AG09309 (cell line): ENCODE measurements at places on chromosomes 5 and 9.

DNA sequence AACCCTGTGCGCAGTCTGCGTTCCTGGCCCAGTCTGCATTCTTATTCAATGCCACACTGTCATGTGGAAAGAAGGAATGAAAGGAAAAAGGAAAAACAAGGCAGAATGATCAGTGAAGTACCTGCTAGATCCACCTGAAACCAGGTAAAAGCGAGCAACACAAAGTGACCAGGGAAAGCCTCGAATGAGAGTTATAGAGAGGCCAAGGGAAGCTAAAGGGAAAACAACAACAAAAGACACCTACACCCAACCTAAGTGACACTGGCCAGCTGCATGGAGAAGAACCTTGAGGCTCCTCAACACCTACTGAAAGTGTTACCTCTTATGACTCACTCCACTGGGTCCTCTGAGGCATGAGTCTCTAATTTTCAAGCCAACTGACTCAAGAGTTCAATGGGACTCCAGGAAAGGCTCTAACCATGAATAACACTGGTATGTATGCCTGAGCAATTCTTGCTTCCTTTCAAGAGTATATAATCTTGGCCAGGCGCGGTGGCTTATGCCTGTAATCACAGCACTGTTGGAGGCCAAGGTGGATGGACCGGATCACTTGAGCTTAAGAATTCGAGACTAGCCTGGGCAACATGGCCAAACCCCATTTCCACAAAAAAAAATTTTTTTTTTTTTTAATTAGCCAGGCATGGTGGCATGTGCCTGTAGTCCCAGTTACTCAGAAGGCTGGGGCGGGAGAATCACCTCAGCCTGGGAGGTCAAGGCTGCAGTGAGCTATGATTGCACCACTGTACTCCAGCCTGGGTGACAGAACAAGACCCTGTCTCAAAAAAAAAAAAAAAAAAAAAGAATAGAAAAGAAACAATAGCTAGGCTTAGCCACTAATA lies 29.0 kb downstream of the MTMR12 start:
- DNase-seq, result no peak

DNA sequence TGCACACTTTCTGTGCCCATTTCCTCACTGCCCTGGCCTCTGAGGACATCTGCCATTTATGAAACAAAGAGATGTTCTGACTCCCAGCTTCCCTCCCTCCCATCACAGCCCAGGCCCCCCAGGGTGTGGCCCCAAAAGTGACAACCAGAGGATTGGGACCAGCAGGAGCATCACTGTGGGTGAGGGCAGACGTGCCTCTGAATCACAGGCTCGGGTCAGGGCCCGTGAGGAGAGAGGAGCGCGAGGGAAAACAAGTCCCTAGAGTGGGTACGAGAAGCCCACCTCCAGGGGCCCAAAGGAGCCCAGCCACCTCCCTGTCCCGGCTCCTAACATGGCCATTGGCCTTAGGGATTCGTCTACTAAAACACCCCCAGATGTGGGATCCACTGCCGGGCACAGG lies 138.0 kb upstream of the FSTL4 start:
- no peak for DNase-seq

- no peak for DNase-seq
Observed at GRCh38 chr5:31215236-31215635, 21.8 kb downstream of the CDH6 start.

GRCh38 chr5:19002111-19002510 lies 985.9 kb downstream of the CDH18 start:
- DNase-seq, result no peak

- no peak for DNase-seq
Observed at GRCh38 chr5:125877248-125877647, 546.0 kb upstream of the GRAMD2B start.

- DNase-seq, result no peak
Observed at GRCh38 chr9:91421971-91422757, 1.5 kb downstream of the NFIL3 start.

DNA sequence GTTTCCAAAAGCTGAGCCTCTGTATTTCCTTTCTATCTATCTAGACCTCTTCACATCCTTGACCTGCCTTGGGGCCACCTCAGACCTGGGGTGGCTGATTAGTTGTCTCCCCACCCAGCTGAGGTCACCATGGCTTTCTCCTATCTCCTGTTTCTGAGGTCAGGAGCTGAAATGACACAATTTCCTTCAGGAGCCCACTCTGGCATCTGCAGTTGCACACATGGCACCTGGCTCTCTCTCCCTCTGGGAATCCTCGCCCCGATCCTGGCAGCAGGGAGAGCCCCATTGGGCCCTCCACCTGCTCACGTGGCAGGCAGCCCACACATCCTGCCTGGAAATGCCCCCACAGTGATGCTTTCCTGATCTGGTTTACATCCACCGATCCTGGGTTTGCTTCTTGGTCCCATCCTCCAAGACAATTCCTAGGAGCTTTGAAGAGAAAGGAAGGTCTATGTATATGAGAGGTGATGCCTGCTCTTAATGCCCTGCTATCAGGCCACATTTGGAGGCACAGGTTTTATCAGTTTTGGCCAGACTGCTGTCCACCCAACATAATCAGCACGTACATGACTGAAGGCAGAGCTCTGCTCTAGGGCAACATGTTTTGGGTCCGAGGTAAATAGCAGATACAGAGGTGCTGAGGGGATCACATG lies 53.7 kb downstream of the MARCHF3 start:
- no peak for DNase-seq

DNA sequence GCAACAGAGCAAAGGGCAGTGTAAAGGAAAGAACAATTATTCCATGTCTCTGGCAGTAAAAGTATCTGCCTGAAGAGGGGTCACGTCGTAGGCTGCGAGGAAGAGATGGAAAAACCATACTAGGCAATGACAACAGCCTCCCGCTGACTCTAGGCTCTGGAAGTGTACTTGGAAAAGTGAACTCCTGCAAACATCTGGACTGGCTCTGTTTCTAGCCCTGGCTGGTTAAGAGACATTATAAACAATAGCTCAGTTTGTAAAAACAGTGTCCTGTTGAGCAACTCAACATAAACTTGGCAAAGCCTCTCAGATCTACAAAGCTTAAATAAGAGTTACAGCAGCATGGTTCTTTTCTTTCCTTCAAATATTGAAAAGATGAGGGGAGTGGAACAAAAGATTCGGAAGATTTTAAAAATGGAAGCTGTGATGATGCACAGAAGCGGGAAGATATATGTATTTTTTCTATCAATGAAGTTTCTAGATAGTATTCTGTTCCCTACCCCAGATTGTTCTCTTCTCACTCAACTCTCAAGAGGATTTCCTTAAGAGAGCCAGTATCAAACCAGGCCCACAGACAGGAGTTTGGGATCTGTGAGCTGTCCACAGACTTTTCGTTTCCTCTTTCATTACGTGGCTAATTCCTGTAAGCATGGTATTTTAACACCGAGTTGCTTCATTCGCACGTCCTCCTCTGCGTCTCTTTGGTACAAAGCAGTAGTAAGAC lies 79.4 kb downstream of the SPTLC1 start:
- DNase-seq, result peak; percentile 57

DNA sequence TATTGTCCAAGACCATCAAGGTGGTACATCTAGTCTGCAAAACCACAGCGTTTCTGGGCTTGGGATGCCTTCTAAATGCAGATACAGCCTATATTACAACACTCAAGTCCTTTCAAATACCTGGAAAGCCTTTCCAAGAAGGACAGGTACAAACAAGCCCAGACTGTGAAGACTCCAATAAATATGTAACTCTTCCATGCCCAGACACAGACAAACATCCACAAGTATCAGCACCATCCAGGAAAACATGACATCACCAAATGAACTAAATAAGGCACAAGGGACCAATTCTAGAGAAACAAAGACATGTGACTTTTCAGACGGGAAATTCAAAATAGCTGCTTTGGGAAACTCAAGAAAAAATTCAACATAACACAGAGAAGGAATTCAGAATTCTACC lies 152.7 kb upstream of the POC5 start:
- no peak for DNase-seq

- no peak for DNase-seq
Observed at GRCh38 chr5:40842351-40842750, 1.2 kb downstream of the CARD6 start.

DNA sequence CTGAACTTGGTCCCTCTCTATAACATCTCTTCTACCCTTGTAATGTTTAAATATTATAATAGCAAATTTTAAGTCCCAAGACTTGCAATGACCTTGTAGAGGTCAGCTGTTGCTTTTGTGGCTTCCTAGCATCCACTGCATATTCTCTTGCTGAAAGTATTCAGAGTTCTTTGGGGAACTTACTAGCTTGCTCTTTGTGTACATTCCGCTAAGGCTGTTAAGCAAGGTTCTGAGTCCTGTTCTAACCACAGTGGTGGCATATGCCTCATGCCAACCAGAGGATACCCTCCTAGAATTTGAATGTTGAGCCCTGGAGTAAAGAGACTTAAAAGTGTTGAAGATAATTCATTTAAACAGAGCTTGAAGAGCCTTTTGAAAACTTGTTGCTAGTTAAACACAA lies 570.9 kb downstream of the TLE1 start:
- no peak for DNase-seq

DNA sequence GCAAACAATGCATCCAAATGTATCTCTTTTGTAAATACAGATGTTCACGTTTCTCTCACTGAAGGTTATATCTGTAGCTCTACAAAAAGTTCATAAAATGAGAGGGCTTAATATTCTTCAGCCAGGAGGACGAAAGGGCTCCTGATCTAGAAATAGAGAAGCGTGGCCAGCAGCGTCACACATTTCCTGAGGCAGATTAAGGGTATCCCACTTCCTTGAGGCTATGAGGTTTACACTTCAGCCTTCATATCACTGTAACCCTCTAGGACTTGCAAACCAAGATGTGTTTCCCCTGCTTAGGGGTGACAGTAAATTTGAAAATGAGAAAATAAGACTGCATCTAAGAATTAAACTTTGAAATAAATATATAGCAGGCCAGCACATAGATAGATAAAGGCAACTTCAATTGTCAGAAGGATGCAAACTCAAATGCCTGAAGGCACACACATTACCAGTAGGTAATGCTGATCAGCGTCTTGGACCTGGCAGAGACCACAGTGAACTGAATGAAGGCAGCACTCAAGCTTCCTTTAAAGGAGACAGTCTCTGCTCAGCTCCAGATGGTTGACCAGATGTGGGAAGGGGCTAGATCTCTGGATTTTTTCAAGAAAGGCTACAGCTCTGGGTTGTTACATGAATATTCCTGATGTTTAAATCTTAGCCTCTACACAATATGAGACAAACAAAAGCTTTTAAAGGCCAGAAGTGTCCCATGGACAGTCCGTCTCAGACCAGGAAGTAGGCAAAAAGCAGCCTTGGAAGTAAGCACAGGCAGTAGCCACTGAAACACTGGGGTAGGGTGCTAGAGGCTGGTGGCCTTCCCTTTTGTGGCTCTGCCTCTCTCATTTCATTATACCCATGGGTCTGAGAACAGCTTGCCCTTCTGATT lies 197.7 kb downstream of the MCTP1 start:
- no peak for DNase-seq

DNA sequence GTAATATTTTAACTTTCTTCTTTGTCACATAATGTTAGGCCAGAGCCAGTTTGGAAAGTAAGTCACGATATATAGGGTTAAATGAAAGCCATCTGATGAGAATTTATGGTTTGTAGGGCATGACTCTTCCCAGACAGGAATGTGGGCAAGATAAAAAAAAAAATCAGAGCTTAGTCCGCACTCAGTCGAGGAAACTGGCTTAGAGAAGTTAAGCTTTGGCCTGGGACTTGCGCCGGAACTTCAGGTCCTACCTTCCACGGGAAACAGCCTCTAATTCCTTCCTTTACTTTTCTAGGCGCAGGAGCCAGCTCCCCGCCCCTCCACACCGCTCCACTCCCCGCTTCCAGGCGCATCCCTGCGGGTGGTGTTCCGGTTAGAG lies 475 bp downstream of the DDX31 start:
- DNase-seq, result no peak

- DNase-seq, result no peak
Observed at GRCh38 chr5:165460911-165461310, 1955.5 kb downstream of the MAT2B start.

- no peak for DNase-seq
Observed at GRCh38 chr5:132260051-132260450, 2.6 kb downstream of the PDLIM4 start.

GRCh38 chr9:136171009-136171800 lies 33.7 kb downstream of the LHX3 start:
- DNase-seq, result no peak

- DNase-seq, result no peak
Observed at GRCh38 chr5:179137016-179137642, 77.0 kb downstream of the ZNF354C start.

- no peak for DNase-seq
Observed at GRCh38 chr5:132530946-132531345, 12.4 kb downstream of the IL5 start.

DNA sequence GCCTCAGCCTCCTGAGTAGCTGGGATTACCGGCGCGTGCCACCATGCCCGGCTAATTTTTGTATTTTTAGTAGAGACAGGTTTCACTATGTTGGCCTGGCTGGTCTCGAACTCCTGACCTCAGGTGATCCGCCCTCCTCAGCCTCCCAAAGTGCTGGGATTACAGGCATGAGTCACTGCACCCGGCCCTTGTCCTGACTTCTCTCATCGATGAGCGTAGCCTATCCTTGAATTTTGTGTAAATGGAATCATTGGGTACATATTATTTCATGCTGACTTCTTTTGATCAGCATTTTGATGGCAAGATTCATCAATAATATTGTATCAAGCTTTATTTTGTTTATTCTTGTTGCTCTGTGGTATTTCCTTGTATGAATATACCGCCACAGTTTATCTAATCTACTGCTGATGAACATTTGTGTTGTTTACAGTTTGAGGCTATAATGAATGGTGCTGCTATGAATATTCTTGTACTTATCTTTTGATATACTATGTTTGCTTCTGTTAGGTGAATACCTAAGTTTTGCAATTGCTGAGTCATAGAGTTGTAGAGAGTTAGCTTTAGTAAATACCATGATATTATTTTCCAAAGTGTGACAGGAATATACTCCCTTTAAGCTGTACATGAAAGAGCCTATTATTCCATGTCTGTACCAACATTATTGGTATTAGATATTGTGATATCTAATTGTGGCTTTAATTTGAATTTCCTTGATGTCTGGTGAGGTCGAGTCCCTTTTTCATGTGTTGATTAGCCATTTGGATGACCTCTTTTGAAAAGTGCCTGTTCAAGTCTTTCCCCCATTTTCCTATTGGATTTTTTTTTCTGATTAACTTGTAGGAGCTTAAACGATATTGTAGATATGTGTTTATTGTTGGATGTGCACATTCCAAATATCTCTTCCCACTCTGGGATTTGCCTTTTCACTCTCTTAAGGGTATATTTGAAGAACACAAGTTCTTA lies 107.5 kb downstream of the RGS3 start:
- no peak for DNase-seq

- peak; percentile 93 for DNase-seq
Observed at GRCh38 chr5:158382473-158382872, 523.5 kb upstream of the CLINT1 start.

- DNase-seq, result no peak
Observed at GRCh38 chr5:137566118-137566541, 67.0 kb upstream of the SPOCK1 start.
